ENCODE measurements at places on chromosomes 11 and 22.

DNA sequence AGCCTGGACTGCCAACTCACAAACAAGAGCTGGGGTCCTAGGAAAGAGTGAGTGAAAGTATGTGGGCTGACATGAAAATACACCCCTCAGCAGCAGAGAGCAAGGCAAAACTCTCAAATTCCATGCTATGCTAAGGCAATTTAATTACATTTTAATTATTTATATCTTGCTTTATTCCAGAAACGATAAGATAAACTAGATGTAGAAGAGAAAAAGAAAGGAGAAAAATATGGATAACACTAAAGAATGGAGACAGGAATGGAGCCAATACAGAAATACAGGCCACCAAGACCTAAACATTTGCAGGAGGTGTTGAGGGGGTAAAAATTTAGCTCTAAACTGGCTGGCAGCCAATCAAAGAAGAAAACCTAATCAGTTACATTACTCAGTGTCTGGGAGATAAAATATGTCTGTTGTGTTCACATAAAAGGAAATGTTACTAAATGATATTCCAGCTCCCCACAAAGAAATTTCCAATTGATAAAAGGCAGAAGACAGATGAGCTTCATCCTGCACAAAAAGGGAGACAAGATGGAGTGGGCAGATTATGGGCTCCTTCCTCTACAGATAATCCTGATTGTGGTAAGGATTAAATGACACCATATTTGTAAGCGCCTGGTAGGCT is 223.5 kb upstream of the BLID start:
- no peak for DNase-seq

DNA sequence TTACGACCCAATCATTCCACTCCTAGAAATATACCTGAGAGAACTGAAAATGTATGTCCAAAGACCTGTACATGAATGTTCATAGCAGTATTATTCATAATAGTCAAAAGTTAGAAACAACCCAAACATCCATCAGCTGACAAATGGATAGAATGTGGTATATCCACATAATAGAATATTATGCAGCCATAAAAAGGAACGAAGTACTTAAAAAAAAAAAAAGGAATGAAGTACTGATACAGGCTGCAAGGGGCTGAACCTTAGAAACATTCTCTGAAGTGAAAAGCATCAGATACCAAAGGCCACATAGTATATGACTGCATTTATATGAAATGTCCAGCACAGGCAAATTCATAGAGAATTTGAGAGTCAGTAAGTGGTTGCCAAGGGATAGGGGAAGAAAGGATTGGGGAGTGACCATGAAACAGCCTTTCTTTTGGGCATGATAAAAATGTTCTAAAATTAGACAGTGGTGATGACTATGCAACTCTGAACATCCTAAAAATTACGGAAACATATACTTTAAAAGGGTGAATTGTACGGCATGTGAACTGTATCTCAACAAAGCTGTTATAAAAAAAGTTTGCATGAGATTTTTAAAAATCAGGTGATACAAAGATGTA is 1.8 kb downstream of the TPST2 start:
- DNase-seq: no peak

- no peak for DNase-seq
Observed at GRCh38 chr11:76788661-76789442, 5.7 kb downstream of the TSKU start.

DNA sequence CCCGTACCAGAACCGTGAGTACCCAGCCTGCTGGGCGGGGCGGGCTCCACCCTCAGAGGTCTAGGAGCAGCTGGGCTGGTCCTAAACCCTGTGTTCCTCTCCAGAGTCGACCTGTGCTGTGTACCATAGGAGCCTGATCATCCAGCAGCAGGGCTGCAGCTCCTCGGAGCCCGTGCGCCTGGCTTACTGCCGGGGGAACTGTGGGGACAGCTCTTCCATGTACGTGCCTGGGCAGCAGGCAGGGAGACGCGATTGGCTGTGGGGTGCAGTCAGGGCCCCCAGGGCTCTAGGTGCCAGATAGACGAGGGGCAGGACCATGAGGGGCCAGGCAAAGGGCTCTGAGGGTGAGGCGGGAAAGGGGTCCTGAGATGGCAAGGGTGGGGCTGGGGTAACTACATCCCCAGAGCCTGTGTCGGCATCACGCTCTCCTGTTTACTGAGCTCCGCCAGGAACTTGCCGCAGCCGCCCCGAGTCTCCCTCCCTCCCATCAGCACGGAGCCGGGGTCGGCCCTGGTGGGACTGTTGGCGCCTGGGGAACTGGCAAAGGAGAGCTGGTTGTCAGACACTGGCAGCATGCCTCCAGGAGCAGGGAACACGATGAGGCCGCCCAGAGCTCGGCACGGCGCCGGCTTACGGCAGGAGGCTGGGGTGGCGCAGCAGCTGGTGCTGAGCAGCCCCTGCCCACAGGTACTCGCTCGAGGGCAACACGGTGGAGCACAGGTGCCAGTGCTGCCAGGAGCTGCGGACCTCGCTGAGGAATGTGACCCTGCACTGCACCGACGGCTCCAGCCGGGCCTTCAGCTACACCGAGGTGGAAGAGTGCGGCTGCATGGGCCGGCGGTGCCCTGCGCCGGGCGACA is 22.9 kb upstream of the MUC5B start:
- DNase-seq: no peak

DNA sequence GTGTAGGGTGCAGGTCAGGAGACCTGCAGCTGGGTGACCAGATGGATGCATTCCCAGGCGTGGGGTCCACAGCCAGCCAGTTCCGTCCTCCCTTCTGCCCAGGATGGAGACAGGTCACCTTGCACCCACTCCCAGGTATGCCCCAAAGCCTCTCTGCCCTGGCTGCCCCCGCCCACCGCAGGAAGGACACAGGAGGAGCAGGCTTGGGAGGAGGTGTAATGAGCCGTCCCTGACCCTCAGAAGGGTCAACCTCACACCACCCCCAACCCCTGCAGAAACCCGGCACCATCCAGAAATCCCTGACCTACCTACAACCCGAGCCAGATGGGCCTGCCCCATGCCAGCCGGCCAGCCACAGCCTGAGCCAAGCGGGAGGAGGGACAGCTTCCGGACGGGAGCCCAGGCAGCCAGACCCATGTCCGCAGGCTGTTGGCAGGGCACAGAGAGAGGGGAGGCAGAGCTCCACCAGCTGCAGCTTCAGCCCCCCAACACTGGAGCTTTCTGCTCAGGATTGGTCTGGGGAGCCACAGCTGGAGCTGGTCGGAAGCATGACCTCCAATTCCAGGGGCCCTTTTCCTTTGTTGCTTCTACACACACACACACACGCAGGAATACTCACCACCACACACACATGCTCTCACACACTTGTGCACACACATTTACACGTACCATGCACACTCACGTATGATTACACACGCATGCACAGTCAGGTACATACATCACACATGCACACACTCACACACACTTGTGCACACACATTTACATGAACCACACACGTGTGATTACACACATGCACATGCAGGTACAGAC is 5.3 kb downstream of the IFITM10 start:
- DNase-seq: no peak

All from HS-5 (cell line).